ENCODE measurements at places on chromosomes 4 and X.

- DNase-seq, result no peak
Measured at GRCh38 chr4:41070516-41071281, 143.6 kb downstream of the APBB2 start.

DNA sequence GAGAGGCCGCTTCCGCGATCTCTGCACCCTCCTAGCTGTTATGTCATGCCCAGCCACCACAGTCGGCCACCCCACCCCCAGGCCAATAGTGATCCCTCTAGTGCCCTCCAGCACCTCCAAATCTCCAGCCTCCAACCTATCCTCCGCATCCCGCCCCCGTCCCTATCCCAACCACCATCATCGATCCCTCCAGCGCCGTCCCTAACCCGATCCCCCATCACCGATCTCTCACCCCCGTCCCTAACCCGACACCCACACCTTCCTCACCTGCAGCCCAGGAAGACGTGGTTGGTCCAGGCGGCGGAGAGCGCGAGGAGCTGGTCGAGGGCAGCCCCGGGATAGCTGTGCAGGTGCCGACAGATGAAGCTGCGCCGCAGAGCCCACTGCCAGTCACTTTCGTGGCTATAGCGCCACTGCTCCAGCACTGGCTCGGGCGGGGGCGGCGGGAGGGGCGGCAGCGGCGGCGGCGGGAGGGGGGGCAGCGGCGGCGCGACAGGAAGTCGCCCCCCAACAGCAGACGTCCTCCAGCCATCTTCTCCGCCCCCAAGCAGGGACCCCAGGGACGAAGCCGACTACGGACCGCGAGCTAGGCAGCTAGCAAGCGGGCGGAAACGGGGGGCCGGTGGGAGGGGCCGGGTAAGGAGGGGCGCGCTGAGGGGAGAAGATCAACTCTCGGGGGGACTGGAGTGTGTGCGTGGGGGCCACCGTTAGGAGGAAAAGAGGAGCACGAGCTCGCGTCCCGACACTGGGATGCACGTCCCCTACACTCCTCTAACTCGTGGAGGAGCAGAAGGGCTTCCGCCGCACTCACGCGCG lies 552 bp downstream of the NKRF start:
- DNase-seq, result peak; percentile 39

- no peak for DNase-seq
Measured at GRCh38 chr4:164215113-164215741, 538.7 kb upstream of the SMIM31 start.

DNA sequence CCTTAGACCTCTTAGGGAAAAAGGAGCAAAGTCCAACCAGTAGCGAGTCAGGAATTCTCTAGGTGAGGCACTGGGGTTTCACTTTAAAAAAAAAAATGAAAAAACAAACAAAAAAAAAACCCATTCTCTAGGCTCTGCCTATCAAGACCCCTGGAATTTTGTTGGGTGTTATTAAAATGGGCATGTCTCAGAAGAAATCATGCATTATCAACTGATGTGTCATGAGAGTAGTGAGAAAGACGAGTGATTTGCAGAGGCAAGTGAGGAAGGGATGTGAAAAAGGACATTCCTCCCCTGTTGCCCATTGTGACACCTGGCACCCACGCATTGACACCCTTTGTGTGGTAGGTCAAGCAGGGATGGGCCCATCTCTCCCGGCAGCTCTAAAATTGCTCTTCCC lies 78.9 kb downstream of the AASDH start:
- DNase-seq, result no peak

- peak; percentile 1 for DNase-seq
Measured at GRCh38 chr4:15457406-15458201, 12.1 kb upstream of the CC2D2A start.

DNA sequence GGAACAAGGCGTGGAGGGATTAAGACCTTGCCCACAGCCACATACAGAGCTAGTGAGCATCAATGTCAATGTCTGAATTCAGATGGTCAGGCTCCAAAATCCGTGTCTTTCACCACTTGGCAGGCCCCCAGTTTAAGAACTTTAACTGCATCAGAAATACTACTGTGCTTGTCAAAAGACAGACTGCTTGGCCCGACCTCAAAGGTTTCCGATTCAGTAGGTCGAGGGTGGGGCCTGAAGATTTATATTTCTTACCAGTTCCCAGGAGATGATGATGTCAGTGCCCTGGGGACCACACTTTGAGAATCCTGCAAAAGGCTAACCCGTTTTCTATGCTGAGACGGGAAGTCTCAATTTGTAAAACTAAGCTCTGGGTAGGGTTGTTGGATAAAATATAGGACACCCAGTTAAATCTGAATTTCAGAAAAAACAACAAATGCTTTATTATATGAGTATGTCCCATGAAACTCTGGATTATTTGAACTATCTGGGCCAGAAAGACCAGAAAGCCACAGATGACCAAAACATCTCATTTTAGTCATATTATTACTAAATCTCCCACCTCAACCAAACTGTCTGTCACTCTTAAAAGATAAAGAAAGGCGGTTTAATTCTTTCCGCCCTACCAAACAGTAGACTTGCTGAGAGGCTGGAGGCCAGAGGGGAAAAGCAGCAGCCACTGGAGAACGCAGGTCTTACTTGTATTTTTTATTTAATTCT lies 42.7 kb downstream of the GATB start:
- no peak for DNase-seq

- DNase-seq, result no peak
Measured at GRCh38 chr4:109072595-109072994, 229.9 kb downstream of the COL25A1 start.

GRCh38 chr4:102823897-102824296 lies 3.5 kb downstream of the UBE2D3 start:
- DNase-seq, result no peak

DNA sequence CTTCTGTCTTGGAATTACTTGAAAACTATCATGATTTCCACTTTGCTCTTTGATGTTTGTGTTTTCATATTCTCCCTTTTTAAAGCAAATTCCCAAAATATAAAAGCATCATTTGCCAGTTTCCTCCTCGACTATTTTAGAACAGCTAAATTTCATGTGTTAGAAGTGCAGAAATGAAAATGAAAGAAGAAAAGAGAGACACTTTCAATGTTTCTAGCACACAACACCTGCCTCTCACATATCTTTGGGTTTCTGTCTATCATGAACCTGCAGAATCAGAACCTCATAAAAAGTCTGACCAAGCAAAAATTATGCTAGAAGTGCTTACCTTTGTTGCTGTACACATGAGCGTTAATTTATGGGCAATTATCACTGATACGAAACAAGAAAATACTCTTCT lies 1.9 kb upstream of the NEUROG2 start:
- no peak for DNase-seq

DNA sequence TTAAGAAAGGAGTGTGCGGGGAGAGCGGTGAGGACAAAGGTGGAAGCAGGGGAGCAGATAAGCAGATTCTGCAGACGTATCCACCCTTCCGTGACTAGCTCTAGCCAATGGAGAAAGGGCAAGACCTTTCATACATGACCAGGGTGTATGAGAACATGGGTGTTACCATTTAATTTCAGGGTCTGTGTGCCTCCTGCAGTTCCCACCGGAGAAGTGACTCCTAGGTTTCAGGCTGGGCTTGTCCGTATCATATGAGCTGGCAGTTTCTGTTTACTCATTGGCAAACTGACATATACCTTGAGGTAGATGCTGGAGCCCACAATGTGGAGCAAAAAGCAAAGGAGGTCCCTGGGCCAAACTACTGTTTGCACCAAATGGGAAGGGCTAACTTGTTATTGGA lies 6.8 kb downstream of the RBM47 start:
- no peak for DNase-seq

GRCh38 chrX:130896802-130897501 lies 6.1 kb downstream of the ENOX2 start:
- no peak for DNase-seq

- DNase-seq, result peak; percentile 71
Measured at GRCh38 chr4:108030332-108030731, 40.6 kb downstream of the HADH start.

GRCh38 chr4:122906859-122907305 lies 15.5 kb downstream of the NUDT6 start:
- DNase-seq, result no peak

DNA sequence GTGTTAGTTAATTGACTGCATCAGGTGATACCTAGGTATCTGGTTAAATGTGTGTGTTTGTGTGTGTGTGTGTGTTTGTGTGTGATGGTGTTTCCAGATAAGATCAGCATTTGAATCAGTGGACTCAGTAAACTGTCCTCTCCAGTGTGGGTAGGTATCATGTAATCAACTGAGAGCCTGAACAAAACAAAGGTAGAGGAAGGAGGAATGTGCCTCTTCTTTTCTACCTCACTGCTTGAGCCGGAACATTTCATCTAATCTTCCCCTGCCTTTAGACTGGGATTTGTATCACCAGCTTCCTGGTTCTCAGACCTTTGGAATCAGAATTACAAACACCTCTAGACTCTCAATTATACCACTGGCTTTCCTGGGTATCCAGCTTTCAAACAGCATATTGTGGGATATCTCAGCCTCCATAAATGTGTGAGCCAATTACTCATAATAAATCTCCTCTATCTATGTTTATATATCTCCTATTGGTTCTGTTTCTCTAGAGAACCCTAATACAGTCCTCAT lies 120.5 kb downstream of the TBCK start:
- no peak for DNase-seq

DNA sequence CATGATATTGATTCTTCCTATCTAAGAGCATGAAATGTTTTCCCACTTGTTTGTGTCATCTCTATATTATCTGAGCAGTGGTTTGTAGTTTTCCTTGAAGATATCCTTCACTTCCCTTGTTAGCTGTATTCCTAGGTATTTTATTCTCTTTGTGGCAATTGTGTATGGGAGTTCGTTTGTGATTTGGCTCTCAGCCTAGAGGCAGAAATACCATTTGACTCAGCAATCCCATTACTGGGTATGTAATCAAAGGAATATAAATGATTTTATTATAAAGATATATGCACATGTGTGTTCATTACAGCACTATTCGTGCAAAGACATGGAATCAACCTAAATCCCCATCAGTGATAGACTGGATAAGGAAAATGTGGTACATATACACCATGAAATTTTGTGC lies 172.7 kb upstream of the IL15 start:
- no peak for DNase-seq

DNA sequence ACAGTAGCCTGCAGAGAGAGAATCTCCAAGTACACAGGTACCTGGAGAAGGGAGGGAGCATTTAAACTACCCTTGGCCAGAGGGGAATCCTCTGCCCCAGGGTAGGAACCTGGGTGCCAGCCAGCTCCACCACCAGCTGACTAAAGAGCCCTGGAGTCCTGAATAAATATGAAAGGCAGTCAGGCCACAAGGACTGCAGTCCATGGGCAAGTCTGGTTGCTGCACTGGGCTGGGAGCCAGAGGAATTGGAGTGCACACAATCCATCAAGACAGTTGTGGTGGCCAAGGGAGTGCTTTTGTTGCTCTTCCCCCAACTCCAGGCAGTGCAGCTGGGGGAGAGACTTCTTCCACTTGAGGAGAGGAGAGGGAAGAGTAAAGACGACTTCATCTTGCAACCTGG lies 172.5 kb downstream of the HNRNPD start:
- DNase-seq, result no peak

DNA sequence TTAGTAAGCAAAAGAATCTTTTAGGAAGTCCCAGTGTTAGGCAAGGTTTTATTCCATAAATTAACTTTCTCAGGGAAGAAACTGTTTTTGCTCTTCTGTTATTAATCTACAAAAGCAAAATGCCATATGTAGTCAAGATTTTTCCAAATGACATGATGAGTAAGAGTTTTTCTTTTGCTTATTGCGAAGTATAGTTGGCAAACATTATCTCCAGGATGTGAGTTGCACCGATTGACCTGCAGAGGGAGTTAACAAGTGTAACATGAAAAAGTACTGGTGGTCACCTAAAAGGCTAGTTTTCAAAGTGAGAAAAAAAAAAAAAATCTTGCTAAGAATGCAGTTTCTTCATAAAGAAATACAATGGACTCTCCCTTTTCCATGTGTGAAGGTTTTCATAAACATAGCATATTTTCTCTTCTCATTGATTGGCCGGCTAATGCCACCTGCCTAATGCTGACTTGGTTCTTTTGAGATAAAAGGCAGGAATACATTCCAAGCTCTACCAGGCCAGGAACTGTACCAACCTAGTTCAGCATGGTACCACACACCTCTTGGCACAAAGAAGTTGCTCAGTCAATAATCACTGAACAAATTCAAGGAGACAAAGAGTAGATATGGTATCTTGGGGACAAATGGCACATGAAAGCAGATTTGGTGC lies 100.2 kb downstream of the LNX1 start:
- DNase-seq, result no peak

- no peak for DNase-seq
Measured at GRCh38 chr4:161178310-161178709, 985.5 kb downstream of the FSTL5 start.

- no peak for DNase-seq
Measured at GRCh38 chr4:19832411-19832810, 419.3 kb upstream of the SLIT2 start.

- DNase-seq, result no peak
Measured at GRCh38 chr4:185470501-185471195, 885 bp downstream of the CCDC110 start.

DNA sequence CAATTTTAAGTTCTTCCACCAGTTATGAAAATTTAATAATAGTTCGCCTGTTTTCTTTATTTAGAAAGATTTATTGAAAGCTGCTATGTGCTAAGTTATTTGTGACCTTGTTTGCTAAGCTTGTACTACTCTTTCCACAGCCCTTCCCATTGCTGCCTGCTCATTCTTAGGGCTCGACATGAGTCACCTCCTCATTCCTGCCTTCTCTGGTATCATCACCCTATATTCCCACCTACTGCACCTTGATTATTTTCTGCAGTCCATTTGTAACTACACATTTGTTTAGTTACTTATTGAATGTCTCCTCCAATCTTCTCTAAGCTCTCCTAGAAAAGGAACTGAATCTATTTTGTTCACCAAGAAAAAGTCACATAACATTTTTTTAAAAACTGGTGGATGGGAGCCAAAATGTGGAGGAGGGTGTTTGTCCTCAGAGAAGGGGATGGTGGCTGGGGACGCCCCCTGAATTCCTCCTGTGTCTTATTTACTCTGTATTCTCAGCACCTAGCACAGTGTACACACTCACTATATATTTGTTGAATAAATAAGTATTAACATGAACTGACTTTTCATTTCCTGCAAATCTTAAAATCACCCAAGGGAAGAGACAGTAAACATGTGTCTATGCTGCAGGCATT lies 3.7 kb upstream of the RAB9A start:
- no peak for DNase-seq

GRCh38 chr4:139669890-139670289 lies 4.3 kb downstream of the MGST2 start:
- no peak for DNase-seq

- no peak for DNase-seq
Measured at GRCh38 chr4:138199568-138200235, 42.4 kb downstream of the SLC7A11 start.

GRCh38 chrX:53441531-53442321 lies 7.6 kb upstream of the HSD17B10 start:
- peak; percentile 68 for DNase-seq

Data from activated CD4-positive, alpha-beta T cell treated with anti-CD3 and anti-CD28 coated beads for 4 hours (primary cell).